ENCODE measurements at places on chromosomes 6 and 20.

GRCh38 chr6:135129136-135129856, 51.8 kb upstream of the MYB start:
- no peak for DNase-seq

GRCh38 chr6:99189823-99190721, 159.4 kb downstream of the FAXC start:
- no peak for DNase-seq

DNA sequence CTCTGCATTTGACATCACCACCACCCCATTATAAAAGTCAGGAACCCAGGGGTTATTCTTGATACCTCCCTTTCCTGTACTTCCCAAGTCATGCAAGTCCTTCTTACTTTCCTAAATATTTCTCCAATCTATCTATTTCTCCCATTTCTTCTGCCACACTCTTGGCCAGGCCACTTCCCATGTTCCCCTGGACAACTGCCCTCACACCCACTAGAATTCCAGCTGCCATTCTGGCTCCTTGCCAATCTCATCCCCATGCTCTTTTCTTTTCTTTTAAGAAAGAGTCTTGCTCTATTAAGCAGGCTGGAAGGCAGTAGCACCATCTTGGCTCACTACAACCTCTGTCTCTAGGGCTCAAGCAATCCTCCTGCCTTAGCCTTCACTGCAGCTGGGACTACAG, 15.2 kb downstream of the DEFB132 start:
- DNase-seq: no peak

DNA sequence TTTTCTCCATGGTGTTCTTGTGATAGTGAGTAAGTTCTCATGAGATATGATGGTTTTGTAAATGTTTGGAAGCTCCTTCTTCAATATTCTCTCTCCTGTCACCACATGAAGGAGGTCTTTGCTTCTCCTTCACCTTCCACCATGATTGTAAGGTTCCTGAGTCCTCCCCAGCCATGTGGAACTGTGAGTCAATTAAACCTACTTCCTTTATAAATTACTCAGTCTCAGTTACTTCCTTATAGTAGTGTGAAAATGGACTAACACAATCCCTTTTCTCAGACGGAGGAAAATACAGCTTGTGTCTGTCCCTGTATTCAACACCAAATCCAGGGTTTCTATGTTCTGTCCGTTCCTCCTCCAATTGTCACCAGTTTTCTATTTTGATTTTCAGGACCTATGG, 181.0 kb downstream of the ALDH8A1 start:
- DNase-seq: no peak

GRCh38 chr20:52975803-52976531, 3.8 kb downstream of the TSHZ2 start:
- no peak for DNase-seq

- no peak for DNase-seq
These were observed 7.6 kb upstream of the HLA-DOA start for GRCh38 chr6:33017018-33017417.

DNA sequence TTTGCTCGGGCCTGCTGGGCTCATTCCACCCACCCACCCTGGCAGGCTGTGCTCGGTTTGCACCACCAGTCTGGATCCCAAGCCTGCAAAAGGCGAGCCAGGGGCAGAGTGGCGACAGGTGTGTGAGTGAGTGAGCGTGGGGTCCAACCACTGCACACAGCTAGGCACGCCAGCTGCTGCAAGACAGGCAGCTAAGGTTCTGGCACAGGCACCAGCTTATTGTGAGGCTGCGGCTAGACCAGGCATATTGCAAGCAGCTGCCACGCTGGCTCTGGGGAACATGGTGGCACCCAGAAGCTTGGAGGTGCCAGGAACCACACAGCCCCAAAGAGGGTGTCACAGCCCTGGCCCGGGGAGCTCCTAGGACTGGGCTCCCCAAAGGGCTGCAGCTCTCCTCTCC, 205.1 kb downstream of the ANKRD60 start:
- no peak for DNase-seq

GRCh38 chr6:160057080-160057479, 64.5 kb upstream of the SLC22A1 start:
- no peak for DNase-seq

GRCh38 chr20:41531518-41532275, 86.5 kb downstream of the CHD6 start:
- no peak for DNase-seq
